ENCODE measurements at places on chromosomes 1 and 21. TPM values are rescaled to one million over a fixed set of nuclear protein-coding genes. Genes with fewer than 3 reads are reported as not detected.

DNA sequence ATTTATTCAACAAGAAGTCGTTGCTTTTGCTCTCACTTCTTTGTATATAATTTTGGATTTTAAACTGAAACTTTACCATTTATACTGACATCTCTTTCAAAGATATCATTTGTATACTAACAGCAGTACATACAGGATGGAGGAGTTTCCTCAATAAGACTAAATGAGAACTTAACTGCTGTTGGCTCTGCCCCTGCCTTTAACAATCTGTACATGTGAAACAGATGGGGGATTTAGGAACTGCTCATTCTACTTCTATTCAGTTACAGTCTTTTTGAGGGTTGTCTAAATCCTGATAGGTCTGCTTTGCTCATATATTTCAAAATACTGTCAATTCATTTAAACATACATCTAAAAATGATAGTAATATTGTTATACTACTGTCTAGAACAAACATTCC is 663.2 kb downstream of the ADGRL2 start:
- DNase-seq = no peak

DNA sequence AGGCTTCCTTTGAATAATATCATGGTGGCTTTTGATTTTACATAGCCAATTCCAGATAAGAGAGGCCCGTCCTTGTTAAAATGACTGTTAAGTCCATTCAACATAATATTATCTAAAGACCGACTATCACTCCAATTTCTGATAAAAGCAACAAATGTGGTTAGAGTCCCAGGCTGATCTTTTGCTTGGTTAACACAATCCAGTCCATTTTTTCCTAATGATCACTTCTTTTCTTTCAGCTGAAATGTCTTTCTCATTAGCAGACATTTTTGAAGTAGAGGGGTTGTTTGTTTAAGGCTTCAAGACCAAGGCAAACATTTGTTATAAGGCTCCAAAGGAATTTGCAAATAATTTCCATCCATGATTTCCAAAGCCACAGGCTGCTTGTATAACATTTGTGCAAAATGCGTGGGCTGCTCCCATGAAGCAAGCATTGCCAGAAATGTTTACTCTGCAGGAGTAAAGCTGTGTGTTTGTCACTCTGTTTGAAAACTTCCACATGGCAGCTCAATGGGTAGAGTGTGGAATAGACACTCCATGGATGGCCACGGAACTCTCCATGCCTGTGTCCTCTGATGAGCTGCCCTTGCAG is 111.5 kb downstream of the PSMG1 start:
- no peak for DNase-seq

- no peak for DNase-seq
These were observed 9.1 kb upstream of the COA7 start for GRCh38 chr1:52706941-52707926.

DNA sequence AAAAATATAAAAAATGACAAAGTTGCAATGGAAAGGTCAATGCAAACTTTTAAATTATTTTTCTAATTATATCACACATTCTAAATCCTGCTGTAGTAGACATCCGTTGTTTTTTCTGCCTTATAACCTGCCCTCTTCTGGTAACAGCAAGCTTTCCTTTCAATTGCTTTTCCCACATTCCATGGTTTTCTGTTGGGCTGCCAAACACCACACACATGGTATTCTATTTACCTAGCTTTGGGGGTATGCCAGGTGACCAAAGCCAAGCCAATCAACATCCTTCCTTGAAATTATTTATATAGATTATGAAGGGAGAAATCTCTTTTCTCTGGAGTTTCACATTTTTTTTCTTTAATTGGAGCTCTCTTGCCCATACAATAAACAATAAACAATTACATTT is 3.4 kb upstream of the LAMC1 start:
- no peak for DNase-seq

DNA sequence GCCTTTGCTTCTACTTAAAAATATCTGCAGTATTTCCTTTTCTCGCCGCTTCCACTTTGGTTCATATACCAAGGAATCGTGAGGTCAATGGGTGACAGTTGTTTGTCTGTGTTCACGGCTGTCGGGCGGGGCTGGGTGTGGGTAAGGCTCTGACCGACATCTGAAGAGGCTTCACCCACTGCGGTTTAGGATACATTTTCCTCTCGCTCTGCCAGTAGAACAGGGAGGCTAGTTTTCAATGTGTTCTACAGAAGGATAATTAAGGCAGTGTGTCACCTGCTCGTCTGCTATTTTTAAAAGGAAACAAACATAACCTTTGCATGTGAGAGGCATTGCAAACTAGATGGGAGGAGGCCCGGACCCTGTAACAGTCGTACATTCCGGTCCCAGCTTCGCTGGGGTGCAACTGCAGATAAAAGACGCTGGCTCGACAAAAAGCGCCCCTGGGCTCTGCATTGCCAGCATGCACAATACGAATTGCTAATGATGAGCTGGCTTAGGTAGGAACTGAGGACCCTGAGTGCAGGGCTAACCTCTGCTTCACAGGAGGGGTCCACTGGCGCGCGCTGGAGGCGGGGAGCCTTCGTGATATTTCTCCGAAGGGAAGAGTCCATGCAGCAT is 8.5 kb upstream of the ERG start:
- no peak for DNase-seq

- DNase-seq = no peak
These were observed 31.9 kb upstream of the SGIP1 start for GRCh38 chr1:66502086-66502485.

- no peak for DNase-seq
These were observed 13.9 kb downstream of the PLA2G2F start for GRCh38 chr1:20153000-20153418.

GRCh38 chr1:215151841-215152549 is 69.5 kb downstream of the KCNK2 start:
- no peak for DNase-seq

DNA sequence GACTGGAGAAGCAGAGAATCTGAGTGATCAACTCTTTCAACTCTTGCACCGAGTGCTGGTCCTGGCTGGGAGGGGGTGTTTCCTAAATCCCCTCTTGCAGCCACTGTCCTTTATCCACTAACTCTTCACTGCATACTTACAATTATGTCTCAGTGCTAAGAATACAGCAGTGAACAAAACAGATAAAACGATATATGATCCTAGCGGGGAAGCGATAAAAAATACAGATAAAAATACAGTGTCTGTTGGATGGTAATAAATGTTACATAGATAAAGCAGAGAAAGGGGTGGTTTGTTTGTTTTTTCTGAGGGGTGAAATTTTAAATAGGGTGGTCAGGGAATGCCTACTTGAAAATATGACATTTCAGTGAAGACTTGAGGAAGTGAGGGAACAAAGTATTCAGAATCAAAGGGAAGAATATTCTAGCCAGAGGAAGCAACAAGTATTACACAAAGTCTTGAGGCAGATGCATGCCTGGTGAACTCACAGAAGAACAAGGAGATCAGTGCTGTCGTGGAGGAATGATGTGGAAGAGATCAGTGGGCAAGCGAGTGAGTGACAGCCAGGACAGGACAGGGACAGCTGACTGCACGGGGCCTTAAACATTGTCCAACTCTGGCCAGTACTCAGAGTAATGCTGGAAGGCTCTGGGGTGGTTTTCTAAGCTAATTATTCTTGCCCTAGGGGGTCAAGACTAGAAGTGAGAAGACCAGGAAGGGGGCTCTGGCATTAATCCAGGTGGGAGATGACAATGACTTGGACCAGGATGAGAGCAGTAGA is 110.0 kb downstream of the APP start:
- DNase-seq = no peak

GRCh38 chr1:182795563-182796228 is 6.1 kb downstream of the NPL start:
- no peak for DNase-seq

- no peak for DNase-seq
These were observed 76.8 kb upstream of the IVNS1ABP start for GRCh38 chr1:185393815-185394214.

DNA sequence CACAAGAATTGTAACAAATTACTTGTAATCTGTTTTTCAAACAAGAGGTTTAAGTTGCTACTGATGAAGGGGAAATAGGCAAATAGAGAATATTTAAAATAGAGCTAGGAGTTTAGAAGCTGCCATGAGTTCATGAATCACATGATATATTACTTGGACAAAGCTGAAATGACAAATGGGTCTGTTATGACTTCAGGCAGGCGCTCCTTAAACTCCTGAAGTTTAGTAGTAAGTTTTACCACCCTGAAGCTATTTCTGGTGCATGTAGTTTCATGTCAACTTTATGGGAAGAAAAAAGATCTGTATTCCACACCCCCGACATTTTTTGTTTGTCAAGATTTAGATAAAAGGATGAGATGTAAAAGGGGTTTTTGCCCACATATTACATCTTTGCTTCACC is 58.5 kb downstream of the PLA2G4A start:
- DNase-seq = no peak

DNA sequence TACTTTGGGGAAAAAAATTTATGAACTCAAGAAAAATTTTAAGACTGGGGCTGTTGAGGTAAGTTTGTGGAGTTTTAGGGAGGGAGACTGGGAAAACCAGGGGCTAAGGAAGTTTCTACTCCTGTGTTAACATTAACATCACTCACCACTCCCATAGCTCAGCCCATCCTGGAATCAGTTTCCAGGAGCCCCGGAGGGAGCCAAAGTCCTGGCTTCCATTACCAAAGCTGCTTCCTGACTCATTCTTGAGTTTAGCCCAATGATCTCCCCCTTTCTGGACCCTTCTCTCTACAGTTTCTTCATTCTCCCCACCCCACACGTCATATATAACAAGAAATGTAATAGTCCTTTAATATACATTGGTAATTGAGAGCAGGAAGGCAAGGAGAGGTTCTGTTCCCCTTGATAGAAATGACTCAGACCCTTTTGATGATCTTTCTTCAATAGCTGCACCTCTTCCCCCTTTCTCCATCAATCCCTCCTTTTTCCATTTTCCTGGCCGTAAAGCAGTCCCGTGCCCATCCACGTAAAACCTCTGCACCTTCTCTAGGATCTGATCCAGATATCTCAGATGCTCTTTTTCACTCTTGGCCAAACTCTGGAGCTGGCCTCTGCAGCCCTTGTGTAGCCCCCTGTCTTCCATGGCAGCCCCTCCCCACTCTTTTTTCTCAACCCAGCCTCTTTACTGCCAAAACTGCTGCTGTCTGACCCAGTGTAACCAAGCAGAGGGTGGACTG is 4.6 kb upstream of the PIAS3 start:
- DNase-seq = no peak

DNA sequence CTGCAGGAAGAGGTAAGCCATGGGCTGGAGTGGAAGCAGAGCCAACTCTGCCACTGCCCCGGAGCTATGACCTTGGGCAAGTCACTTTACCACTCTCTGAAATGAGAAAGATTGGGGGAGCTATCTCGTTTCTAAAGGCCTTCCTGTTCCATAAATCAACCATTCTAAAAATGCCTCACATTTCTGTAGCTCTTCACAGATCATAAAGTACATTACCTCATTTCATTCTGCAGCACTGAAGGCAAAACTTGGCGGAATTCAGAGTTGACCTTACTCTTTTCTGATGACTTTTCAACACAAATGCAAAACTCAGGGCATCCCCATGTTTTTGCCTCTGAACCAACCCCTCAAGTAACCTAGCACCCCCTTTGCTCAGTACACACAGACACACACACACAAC is 404.0 kb upstream of the NFIA start:
- no peak for DNase-seq

DNA sequence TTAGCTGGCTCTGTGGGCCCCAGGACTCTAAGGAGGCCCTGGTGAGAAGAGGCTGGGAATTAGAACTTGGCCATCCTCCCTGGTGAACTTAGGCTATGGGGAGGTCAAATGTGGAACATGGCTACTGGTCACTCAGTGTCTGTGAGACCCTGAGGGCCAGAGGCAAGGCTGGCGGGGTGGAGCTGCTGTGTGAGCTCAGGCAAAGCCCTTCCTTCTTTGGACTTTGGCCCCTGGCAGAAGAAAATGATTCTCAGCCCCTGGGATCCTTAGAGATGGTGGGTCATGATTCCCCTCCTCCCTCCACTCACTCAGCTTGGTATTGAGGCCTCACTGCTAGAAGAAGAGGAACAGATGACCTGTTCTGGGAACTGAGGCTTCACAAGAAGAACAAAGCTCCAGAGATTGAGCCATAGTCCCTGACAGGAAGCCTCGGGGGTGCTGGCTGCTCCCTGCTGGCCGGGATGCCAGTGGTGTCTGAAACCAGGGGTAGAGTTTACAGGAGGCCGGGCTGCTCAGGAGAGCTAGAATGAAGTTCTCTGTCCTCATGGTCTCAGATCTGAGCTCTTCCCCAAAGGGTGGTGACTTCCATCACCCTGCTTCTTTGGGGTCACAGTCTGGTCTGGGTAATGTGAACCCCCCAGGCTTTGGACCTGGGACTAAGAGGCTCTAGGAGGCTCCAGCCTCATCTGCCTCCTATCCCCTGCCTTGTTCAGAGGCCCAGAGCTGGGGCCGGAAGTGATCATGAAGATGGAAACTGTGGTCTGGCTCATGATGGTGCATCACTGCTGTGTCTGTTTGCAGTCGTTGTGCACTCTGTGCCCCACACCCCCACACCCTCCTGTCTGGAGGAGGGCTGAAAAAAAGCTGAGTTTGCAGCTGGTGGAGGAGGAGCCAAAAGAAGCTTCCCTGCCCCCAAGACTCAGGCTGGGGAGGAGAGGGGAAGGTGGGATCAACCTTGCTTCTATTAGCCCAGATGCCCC is 905 bp downstream of the BTBD19 start:
- no peak for DNase-seq

GRCh38 chr1:177008653-177009052 is 155.9 kb downstream of the ASTN1 start:
- no peak for DNase-seq

DNA sequence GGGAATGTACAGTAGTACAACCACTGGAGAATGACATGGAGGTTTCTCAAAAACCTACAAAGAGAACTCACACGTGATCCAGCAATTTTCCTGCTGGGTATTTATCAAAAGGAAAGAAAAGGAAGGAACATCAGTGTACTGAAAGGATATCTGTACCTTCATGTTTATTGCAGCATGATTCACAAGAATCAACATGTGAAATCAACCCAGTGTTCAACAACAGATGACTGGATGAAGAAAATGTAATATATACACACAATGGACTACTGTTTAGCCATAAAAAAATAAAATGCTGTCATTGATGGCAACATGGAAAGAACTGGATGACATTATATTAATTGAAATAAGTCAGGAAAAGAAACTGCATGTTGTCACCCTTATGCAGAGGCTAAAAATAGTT is 19.0 kb upstream of the CYP4A11 start:
- DNase-seq = no peak

- DNase-seq = no peak
These were observed 198.2 kb upstream of the FGGY start for GRCh38 chr1:59098655-59099054.

- DNase-seq = no peak
These were observed 48.4 kb upstream of the ZBTB18 start for GRCh38 chr1:244002721-244003120.

- DNase-seq = no peak
These were observed 11.3 kb downstream of the NFIA start for GRCh38 chr1:61093525-61094137.

- DNase-seq = no peak
These were observed 29.6 kb downstream of the GNB1 start for GRCh38 chr1:1861339-1861730.

Gene AKR7A3
- 2.7 TPM for total RNA-seq

Gene WASF2
- 74.6 TPM for total RNA-seq

Gene SDE2
- total RNA-seq = 15.1 TPM

Gene MPL
- total RNA-seq = not detected

Gene SGIP1
- total RNA-seq = 12.1 TPM

Gene NUDT4B
- 0.78 TPM for total RNA-seq

Gene ARHGAP30
- 0.20 TPM for total RNA-seq

Gene SLC2A5
- not detected for total RNA-seq

Gene NKAIN1
- 15.5 TPM for total RNA-seq

Gene C1QC
- not detected for total RNA-seq

Gene TMEM82
- 1.4 TPM for total RNA-seq

Gene RGS21
- not detected for total RNA-seq

Measured in progenitor cell of endocrine pancreas (in vitro differentiated cells).